ENCODE measurements at places on chromosomes 12 and 14. TPM values are rescaled to one million over a fixed set of nuclear protein-coding genes. Genes with fewer than 3 reads are reported as not detected.

The ALDH2 gene
- 130 TPM for total RNA-seq

The ISCU gene
- total RNA-seq = 97.5 TPM

DNA sequence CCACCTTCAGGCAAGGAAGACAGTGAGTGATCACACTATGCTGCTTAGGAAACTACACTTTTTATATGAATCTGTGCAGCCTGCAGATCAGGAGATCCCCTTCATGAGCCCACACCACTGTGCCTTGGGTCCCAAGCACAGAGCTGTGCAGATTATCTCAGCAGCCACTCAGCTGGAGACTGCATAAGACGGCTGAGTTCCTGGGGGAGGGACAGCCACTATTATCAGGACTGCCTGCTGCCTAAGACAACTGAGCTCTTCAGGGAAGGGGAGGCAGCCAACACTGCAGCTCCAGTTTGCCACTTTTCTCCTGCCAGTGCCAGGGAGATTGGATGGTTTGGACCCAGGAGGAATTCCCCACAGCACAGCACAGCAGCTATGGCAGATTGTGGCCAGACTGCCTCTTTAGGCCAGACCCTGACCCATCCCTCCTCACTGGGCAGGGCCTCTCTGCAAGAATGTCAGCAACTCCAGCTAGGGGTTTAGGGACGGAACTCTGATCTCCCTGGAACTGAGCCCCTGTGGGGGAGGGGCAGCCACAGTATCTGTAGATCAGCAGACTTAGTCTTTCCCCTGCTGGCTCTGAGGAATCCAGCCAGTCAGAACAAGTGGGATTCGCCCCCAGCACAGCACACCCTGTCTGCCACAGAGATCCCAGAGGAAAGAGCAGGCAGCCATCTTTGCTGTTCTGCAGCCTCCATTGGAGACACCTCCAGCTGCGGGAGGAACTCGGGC, 141.3 kb downstream of the KLHL28 start:
- no peaks in the 10 kb centered on the region for H3K36me3 ChIP-seq
- no peak for DNase-seq
- peaks cover 6% of the 10 kb centered on the region for H3K4me1 ChIP-seq

DNA sequence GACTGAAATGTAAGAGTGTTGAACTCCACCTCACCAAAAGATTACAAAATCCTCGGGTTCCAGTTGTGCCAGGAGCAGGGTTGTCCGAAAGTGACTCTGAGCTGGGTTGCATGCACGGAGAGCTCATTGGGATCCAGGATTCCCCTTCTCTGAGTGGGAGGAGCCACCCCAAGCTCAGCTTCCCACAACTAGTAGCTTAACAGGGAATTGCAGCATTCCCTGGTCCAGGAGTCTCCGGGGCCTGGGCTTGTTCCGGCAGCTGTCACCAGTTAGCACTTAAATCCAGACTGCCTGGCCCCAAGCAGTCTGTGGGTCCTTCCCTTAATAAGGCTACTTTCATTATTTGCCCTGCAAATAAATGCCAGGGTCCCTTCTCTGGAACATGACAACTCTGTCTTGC, 50.1 kb downstream of the CD9 start:
- no peak overlapping the region for H3K4me3 ChIP-seq
- DNase-seq = peak; percentile 52
- H3K4me1 ChIP-seq = peaks cover 21% of the 10 kb centered on the region
- no peak overlapping the region for H3K27ac ChIP-seq
- no peaks in the 10 kb centered on the region for H3K27me3 ChIP-seq
